ENCODE measurements at places on chromosomes 3 and 15. TPM values are rescaled to one million over a fixed set of nuclear protein-coding genes. Genes with fewer than 3 reads are reported as not detected.

The ZNF774 gene
- 6.0 TPM for polyA plus RNA-seq

The LMAN1L gene
- polyA plus RNA-seq: not detected

The KY gene
- polyA plus RNA-seq: 3.1 TPM

The ECT2 gene
- polyA plus RNA-seq: 16.2 TPM

The ZBED2 gene
- polyA plus RNA-seq: 1.0 TPM

The DPPA2 gene
- 0.03 TPM for polyA plus RNA-seq

The ALDH1A3 gene
- 23.8 TPM for polyA plus RNA-seq

The FBN1 gene
- polyA plus RNA-seq: 49.6 TPM

The HRG gene
- 0.04 TPM for polyA plus RNA-seq

The TTLL13 gene
- 0.33 TPM for polyA plus RNA-seq

The RTF1 gene
- 42.0 TPM for polyA plus RNA-seq

The BOC gene
- polyA plus RNA-seq: 14.7 TPM

The CAMK2N2 gene
- 0.72 TPM for polyA plus RNA-seq

The DPPA4 gene
- 1.3 TPM for polyA plus RNA-seq

The AGBL1 gene
- polyA plus RNA-seq: 0.04 TPM

The IL1RAP gene
- polyA plus RNA-seq: 9.7 TPM

The SLC9C1 gene
- 0.33 TPM for polyA plus RNA-seq

The WNT7A gene
- 0.01 TPM for polyA plus RNA-seq

The ACKR4 gene
- 4.4 TPM for polyA plus RNA-seq

The CFAP92 gene
- 0.78 TPM for polyA plus RNA-seq

The SIDT1 gene
- 4.5 TPM for polyA plus RNA-seq

The LRRC31 gene
- polyA plus RNA-seq: 11.4 TPM

The ZBBX gene
- polyA plus RNA-seq: 0.24 TPM

The KLHL18 gene
- polyA plus RNA-seq: 11.2 TPM

The LAMB2 gene
- polyA plus RNA-seq: 209 TPM

The CLDN1 gene
- polyA plus RNA-seq: 17.4 TPM

The SLC15A2 gene
- 3.2 TPM for polyA plus RNA-seq

The NEK11 gene
- 10.5 TPM for polyA plus RNA-seq

The PRSS50 gene
- polyA plus RNA-seq: 3.1 TPM

The GRIP2 gene
- 1.1 TPM for polyA plus RNA-seq

The CTSH gene
- polyA plus RNA-seq: 340 TPM

The RAP2B gene
- polyA plus RNA-seq: 5.2 TPM

The ISL2 gene
- 2.6 TPM for polyA plus RNA-seq

The CYP8B1 gene
- polyA plus RNA-seq: 0.75 TPM

The IL5RA gene
- polyA plus RNA-seq: 0.28 TPM

The DAG1 gene
- 41.7 TPM for polyA plus RNA-seq

The FBXL2 gene
- polyA plus RNA-seq: 27.7 TPM

The BCL2A1 gene
- polyA plus RNA-seq: 4.9 TPM

The AADACL2 gene
- polyA plus RNA-seq: 0.01 TPM

The HYKK gene
- 11.1 TPM for polyA plus RNA-seq

The ROPN1 gene
- 0.16 TPM for polyA plus RNA-seq

The SLC25A36 gene
- polyA plus RNA-seq: 112 TPM

The GOLGA6L26 gene
- polyA plus RNA-seq: not detected

The CD200R1 gene
- polyA plus RNA-seq: 1.7 TPM

The CTXND1 gene
- 0.70 TPM for polyA plus RNA-seq

The NRG4 gene
- polyA plus RNA-seq: 1.6 TPM

The LRRC2 gene
- 0.72 TPM for polyA plus RNA-seq

The BCHE gene
- polyA plus RNA-seq: 59.6 TPM

The ZIC4 gene
- polyA plus RNA-seq: not detected

Measured in large intestine (tissue), 12 donors.